ENCODE measurements at places on chromosomes 16 and 17.

- no peak for DNase-seq
Measured at GRCh38 chr17:72654706-72655105, 437.8 kb downstream of the SLC39A11 start.

GRCh38 chr16:88768071-88768783 lies 16.8 kb downstream of the PIEZO1 start:
- DNase-seq = no peak

DNA sequence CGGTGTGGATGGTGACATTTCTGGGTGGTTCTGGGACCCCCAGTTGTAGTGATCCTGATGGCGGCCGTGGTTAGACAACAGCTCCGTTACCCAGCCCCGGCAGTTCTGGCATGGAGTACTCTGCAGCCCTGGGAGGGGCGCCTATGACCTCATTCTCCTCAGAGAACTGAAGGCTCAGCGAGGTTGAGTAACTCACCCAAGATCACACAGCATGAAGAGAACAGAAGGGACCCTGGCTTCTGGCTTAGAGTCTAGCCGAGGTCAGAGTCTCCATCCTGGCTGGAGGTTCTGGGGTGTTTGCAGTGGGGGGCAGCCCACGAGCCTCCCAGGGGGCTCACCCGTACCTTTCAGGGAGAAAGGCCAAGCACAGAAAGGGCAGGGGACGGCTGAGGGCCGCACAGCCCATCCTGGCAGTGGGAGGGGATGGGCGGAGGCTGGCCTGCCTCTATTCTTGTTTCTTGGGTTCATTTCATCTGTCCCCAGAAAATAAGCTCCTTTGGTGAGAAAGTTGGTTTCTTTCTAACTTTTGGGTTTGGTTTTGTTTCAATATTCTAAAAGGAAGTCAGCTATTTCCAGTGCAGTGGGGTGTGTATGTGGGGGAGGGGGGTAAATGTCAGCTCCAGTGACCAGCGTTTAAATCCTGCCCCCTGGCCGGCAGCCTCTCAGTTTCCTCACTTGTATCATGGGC lies 13.2 kb downstream of the ZFPM1 start:
- DNase-seq = no peak

GRCh38 chr16:57722651-57723050 lies 12.9 kb upstream of the KATNB1 start:
- no peak for DNase-seq

- DNase-seq = no peak
Measured at GRCh38 chr17:13181683-13182082, 163.9 kb upstream of the ELAC2 start.
